ENCODE measurements at places on chromosomes 13 and 19. TPM values are rescaled to one million over a fixed set of nuclear protein-coding genes. Genes with fewer than 3 reads are reported as not detected.

Gene CDX2
- polyA plus RNA-seq, result not detected

Gene SOX1
- not detected for polyA plus RNA-seq

Gene ACTMAP
- polyA plus RNA-seq, result 14.4 TPM

Gene ZNF728
- 0.10 TPM for polyA plus RNA-seq

Gene PALM3
- 12.5 TPM for polyA plus RNA-seq

Gene SYCN
- polyA plus RNA-seq, result not detected

Gene TRIM13
- polyA plus RNA-seq, result 57.8 TPM

Gene CBY2
- not detected for polyA plus RNA-seq

Gene ELAVL3
- 0.12 TPM for polyA plus RNA-seq

Gene CYP4F2
- not detected for polyA plus RNA-seq

Gene JSRP1
- polyA plus RNA-seq, result not detected

Gene KIR2DL1
- not detected for polyA plus RNA-seq

Gene FGF22
- polyA plus RNA-seq, result 0.19 TPM

Gene ZNF577
- polyA plus RNA-seq, result 41.3 TPM

Gene ZNF844
- 20.9 TPM for polyA plus RNA-seq

Gene ANKRD24
- 1.1 TPM for polyA plus RNA-seq

Gene FGF9
- 34.5 TPM for polyA plus RNA-seq

Gene ZNF227
- 19.2 TPM for polyA plus RNA-seq

Gene LYPD5
- polyA plus RNA-seq, result 0.46 TPM

Gene ZNF221
- polyA plus RNA-seq, result 9.0 TPM

Gene ATP13A1
- 47.4 TPM for polyA plus RNA-seq

Gene LILRA1
- polyA plus RNA-seq, result 0.54 TPM

Data from right lung (tissue), 10 donors.